ENCODE measurements at places on chromosomes 16 and 17. TPM values are rescaled to one million over a fixed set of nuclear protein-coding genes. Genes with fewer than 3 reads are reported as not detected.

DNA sequence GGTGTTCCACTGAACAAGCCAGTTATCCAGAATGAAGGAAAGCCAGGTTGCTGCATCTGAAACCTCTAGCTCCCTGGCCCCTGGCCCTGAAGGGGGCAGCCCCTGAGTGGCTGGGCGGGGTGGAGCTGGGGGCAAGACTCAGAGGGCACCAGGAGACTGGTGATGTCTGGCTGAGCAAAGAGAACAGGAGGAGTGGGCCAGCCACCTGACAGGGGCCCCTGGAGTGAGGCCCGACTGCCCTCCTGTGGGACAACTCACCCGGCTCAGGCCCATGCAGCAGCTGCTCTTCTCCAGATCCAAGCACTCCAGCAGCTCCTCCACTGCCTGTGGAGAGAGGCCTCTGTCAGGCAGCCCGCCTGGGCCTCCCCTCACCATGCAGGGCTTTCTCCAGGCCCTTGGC, 60.4 kb downstream of the PIPOX start:
- H3K4me3 ChIP-seq = no peak overlapping the region
- no peak overlapping the region for H3K27ac ChIP-seq
- no peaks in the 10 kb centered on the region for H3K27me3 ChIP-seq
- DNase-seq = no peak
- H3K36me3 ChIP-seq = peaks cover 48% of the 10 kb centered on the region
- H3K4me1 ChIP-seq = peaks cover 12% of the 10 kb centered on the region

- no peak overlapping the region for H3K27ac ChIP-seq
- no peaks in the 10 kb centered on the region for H3K27me3 ChIP-seq
- peaks cover 39% of the 10 kb centered on the region for H3K36me3 ChIP-seq
These were observed 456 bp upstream of the PRSS53 start for GRCh38 chr16:31089199-31089598.

DNA sequence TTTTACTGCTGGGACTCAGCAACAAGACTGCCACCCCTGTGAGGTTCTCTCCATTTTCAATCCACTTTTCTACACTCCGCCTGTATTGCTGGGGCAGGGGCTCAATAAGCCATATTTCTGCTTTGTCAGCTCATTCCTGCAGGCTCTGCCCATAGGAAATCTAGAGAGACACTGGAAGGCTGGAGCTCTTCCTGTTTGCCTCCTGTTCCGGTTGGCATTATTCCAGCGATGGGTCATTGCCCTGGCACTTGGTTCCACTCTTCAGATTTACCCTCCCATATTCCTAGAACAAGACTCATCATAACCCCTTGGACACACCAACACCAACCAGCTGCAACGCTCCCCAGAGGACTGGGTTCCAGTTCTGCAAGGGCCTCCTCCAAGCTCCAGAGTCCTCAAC, 210.4 kb downstream of the CA10 start:
- peaks cover 6% of the 10 kb centered on the region for H3K27me3 ChIP-seq
- no peaks in the 10 kb centered on the region for H3K36me3 ChIP-seq

DNA sequence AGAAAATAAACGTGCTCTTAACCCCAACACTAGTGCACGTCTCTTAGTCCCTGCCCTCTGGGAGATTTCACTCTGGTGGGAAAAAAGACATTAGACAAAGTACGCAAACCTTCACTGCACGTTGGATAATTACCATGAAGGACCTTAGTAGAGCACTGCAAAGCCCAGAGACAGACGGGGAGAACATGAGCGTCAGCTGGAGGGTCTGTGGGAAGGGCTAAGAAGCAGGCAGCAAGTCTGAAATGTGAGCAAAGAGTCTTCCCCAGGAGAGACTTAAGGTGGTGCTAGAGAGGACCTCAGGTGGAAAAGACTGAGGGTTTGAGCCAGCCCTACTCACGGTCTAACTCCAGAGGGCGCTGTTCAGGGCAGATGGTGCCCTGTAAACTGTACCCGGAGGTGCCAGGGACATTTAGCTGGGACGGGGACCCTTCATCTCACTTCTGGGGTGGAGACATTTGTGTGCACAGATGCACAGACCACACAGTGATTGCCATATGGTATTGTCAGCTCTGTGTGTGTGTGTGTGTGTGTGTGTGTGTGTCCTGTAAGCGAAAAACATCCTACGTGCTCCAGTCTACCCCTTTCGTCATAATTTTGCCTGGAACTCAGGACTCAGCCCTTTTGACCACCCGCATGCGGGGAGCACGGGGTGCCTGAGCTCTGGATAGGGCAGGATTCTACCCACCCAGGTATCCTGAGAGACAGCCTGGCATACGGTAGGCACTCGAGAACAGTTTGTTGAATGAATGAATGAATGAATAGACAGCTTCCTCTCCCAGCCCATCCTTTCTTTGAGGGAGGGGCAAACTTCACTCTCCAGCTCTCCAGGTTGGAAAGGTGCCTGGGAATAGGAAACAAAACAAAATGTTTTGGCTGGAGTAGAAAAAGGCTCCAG, 10.1 kb upstream of the STAC2 start:
- H3K27ac ChIP-seq = no peak overlapping the region
- H3K4me3 ChIP-seq = no peak overlapping the region
- H3K36me3 ChIP-seq = no peaks in the 10 kb centered on the region
- no peak for DNase-seq

KRT40 gene
- total RNA-seq = not detected

TM4SF5 gene
- total RNA-seq = 32.5 TPM
